ENCODE measurements at places on chromosomes 16 and 17. TPM values are rescaled to one million over a fixed set of nuclear protein-coding genes. Genes with fewer than 3 reads are reported as not detected.

PRDM7 gene
- total RNA-seq, result not detected

CHST5 gene
- total RNA-seq, result not detected

AATK gene
- 1.5 TPM for total RNA-seq

RUNDC3A gene
- 0.22 TPM for total RNA-seq

KRTAP1-5 gene
- not detected for total RNA-seq

TAOK2 gene
- 61.2 TPM for total RNA-seq

PLCG2 gene
- total RNA-seq, result 8.5 TPM

PDE6G gene
- total RNA-seq, result 4.8 TPM

DNA sequence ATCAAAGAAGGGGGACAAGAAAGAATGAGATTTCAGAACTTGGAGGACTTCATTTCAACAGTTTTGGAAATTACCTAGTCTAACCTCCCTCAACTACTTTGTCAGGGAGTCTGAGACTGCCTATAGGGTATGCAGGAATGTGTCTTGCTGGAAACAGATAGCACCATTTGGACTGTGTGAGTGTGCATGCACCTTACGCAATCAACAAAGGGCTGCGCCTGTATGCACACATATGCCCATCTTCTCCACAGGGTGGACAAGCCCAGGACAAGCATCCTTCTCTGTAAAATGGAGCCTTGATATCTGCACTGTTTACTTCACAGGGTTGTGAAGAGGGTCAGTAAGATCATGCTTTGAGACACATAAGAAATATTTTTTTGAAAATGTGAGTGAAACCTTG is 305.7 kb upstream of the ASIC2 start:
- DNase-seq, result no peak

DNA sequence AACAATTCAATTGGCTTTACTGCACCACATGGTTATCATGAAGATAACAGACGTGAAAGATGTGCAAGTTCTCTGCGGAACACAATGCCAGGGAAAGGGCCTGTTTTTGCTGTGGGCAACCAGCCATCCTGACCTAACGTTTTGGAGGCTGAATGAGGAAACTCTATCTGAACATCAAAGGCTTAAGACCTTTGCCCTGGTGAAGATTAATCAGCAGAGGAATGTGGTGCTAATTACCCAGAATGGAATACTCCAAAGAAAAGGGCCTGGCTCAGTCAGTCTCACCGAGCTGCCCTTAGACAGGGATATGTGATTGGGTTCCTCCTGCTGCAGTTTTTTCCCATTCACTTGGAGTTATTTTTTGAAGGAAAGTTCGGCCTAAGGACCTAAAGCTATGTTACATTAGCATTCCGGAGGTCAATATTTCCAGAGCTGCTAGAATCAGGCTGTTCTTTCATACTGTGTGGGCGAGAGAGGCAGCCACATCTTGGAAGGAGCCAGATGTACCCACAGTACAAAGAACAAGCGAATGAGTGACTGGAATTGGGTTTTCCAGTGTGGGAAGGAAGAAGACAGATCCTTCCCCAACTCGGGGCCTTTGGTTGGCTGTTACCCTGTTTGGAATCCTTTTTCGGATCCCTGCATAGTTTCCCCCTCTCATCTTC is 15.5 kb downstream of the ASIC2 start:
- DNase-seq, result no peak

GRCh38 chr17:40522961-40523310 is 21.5 kb upstream of the TNS4 start:
- no peak for DNase-seq

DNA sequence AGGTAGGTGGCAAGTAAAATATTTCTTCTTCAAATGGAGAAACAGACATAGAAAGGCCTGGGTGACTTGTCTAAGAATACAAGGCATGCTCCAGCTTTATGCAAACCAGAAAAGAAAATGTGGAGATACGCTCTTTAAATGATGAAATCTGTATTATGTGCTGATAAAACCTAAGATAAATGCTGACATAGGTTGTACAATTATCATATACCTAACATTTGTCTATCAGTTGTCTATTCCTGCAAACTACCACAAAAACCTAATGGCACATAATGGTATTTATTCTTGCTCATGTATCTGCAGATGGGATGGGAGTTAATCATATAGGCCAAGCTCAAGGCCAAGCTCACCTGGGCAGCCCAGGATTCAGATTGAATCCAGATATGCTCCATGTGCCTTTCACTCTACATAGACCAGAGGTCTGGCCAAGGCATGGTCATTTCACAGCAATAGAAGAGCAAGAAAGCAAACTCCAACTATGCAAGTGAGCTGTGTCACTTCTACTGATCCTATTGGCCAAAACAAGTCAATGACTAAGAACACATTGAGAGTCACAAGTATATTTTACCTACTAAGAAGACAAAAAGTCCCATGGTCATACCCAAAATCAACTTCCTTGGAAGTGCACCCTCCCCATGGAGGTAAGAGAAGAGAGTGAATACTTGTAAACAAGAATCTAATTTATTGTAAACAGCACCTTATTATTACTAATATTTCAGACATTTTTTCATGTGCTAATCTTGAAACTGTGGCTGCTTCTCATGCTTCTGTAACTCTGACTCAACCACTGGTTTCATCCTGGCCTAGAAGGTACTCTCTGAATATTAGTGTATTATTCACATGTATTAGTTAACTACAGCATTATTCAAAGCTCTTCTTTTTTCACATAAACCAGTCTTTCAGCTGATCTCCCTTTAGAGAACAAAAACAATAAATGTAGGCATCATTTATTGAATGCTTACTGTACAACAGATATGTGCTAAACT is 270.7 kb upstream of the SOX9 start:
- no peak for DNase-seq

DNA sequence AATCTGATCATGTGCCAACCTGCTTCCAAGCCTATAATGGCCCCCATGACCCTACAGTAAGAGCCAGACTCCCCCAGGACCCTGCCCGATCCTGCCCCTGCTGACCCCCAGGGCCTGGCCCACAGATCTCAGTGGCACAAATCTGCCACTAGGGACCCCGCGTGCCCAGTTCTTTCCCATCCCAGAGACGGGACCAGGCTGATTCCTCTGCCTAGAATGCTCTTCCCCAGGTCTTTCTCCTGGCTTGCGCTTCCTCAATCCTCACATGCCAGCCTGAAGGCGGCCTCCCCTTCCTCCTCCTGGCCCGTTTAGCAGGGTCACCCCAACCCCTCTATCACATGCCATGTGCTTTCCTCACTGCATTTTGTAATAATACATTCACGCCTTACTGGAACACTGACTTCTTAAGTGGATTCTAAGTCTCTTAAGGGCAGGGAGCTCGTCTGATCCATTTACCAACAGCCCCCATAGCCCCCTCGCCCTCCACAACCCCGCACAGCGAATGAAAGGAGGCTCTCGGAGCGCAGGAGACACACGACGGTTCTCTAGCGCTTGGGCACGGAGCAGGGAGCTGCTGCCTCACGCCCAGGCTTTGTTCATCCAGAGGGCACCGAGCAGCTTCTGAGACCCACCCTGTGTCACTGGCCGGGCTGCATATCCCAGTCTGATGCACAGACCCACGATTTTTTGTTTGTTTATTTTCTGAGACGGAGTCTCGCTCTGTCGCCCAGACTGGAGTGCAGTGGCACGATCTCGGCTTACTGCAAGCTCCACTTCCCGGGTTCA is 1.2 kb downstream of the TRIM65 start:
- peak; percentile 45 for DNase-seq

- DNase-seq, result no peak
Observed at GRCh38 chr17:15451680-15452079, 15.7 kb downstream of the CDRT4 start.

GRCh38 chr16:55326261-55327092 is 2.5 kb downstream of the IRX6 start:
- no peak for DNase-seq

DNA sequence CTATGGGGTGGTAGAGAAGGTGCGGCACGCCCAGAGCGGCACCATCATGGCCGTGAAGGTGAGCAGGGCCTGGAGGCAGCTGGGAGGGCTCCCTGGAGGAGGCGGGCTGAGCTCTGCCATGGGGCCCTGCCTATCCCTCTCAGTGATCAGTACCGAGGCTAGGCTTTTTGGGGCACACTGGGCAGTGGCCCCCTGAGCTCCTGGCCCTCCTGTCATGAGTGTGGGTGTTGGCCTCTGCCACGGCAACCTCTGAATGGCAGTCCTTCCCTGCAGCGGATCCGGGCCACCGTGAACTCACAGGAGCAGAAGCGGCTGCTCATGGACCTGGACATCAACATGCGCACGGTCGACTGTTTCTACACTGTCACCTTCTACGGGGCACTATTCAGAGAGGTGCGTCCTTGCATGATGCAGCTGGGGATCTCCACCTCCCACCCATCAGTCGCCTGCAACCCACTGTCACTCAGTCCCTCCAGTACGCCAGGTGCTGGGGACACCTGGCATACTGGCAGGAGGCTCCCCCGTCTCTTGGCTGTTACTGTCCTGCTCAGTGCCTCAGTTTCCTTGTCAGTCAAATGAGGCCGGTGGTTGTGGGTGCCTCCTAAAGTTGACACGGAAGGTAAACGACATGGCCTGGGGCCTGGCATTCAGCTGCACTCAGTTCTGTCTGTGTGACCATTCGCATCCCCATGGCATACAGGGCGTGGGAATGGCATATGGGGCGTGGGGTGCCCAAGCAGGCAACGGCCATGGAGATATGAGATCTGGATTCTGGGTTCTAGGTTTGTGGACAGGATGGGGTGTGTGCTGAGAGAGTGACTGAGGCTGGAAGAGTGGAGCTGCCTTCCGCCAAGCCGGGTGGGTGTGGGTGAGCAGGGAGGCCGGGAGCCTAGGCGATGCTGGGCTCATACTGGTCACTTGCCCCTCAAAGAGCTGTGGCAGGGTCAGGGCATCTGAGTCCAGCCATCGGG is 16.4 kb downstream of the MAP2K3 start:
- DNase-seq, result no peak

DNA sequence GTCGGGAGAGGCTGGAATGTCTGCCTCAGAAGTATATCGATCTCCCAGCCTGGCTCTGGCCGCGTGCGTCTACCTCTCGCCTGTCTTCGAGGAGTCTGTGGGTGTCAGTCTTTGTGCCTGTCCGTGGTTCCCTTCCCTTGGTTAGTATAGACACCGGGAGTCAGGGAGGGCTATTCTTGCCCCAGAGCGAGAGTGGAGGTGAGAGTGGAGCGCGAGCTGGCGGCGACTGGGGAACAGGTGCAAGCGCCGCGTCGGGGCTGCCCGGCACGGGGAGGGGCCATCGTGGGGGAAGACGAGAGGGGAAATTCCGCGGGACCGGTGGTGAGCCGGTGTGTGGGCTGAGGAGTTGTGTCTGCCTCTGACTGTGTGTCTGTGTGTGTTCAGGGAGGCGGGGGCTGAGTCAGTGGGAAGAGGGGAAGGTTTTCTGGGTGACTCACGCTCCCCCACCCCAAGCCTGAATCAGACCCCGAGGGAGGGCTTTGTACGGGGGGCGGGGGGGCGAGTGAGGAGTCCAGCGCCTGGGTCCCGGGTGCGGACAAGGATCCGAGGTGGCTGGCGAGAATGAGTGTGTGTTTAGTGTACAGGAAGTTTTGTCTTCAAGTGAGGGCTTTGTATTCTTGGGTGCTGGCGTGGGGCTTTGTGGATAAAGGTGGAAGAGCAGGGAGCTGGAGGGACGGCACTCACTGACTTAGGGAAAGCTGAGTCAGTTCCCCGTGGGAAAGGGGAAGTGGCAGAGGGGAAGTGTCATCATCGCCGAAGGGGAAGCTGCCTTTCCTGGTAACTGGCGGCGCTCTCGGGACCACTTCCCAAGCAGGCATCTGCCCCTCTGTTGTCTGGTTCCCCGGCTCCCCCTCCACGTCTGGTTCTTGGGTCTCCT is 8.6 kb downstream of the KDM6B start:
- DNase-seq, result peak; percentile 98

DNA sequence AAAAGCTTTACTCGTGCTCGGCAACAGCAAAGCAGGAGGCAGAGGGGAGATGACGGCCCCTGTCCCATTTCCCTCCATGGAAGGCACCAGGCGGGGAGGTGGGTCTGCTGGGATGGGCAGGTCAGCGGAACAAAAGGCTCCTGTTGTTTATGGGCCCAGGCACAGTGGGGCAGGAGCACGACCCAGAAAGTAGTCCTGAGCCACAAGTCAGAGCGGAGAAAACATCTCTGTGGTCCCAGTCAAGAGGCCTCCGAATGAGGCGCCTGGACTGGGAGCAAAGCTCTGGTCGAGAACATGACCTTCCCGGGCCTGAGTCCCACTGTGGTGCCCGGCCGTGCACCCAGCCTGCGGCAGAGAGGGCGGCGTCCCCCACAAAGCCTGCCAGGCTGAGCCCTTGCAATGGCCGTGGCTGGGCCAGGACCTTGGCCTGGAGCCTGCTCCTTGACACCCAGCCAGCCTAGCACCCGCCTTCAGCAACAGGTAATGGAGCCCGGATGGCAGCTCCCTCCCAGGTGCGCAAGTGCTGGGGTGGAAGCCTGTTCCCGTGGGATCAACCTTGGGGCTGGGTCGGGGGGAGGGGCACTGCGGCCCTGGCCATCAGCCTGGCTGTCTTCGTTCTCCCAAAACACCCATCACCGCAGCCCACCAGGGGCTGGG is 3.6 kb downstream of the RFNG start:
- DNase-seq, result no peak

DNA sequence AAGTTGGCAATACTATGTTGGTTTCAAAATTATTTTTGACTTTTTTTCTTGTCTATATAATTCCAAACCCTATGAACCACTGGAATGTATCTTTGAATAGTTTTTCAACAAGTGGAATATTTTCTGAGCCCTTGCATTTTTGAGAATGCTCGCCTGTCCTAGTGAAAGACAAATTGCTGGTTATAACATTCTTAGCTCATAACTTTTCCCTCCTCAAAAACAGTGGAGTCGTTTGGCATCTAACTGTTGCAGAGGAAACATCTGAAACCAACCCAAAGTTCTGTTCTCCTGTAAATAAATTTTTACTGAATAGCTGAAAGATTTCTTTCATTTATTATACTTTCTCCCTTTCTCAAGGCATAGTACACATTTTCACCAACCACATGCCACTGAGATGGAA is 11.3 kb upstream of the COX10 start:
- DNase-seq, result no peak

GRCh38 chr17:56099649-56100048 is 53.6 kb upstream of the ANKFN1 start:
- DNase-seq, result no peak

DNA sequence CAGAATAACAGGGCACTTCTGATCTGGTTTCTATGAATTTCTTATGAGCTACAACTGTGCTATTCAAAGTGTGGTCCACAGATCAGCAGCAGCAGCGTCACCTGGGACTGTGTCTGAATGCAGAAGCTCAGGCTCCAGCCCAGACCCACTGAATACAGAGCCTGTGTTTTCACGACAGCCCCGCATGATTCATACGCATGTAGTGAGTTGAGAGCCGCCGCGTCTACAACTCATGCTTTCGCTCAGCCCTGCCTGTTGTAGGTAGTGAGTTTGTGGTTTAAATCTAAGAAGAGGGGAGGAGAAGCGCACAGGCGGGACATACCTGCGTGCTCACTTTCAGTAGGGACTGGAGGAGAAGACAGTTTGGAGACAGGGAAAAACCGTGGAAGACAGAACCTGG is 28.5 kb upstream of the ELAC2 start:
- no peak for DNase-seq

GRCh38 chr17:57305144-57305728 is 48.9 kb downstream of the MSI2 start:
- no peak for DNase-seq

GRCh38 chr17:68777856-68778694 is 176.9 kb upstream of the FAM20A start:
- DNase-seq, result no peak

All from lung microvascular endothelial cell (primary cell).